ENCODE measurements at places on chromosomes 11 and 22. TPM values are rescaled to one million over a fixed set of nuclear protein-coding genes. Genes with fewer than 3 reads are reported as not detected.

DNA sequence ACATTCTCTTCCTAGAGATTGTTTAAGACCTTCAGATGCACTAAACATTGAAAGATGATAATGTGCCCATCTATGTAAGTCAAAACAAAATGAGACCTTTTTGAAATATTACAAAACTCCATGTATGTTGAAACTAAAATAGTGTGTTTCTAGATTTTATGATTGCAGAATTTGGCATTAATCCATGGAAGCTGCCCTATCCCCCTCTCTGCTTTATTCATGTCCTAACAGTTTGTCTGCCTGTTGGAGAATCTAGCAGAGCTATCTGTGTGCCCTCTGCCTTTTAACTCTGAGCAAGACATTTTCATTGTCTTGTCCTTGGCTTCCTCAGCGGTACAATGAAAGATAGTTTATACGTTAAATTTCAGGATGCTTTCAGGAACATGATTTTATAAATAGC is 105.5 kb downstream of the FAT3 start:
- no peak for DNase-seq

- no peak for DNase-seq
Measured at GRCh38 chr11:57763568-57763967, 2.0 kb downstream of the CTNND1 start.

DNA sequence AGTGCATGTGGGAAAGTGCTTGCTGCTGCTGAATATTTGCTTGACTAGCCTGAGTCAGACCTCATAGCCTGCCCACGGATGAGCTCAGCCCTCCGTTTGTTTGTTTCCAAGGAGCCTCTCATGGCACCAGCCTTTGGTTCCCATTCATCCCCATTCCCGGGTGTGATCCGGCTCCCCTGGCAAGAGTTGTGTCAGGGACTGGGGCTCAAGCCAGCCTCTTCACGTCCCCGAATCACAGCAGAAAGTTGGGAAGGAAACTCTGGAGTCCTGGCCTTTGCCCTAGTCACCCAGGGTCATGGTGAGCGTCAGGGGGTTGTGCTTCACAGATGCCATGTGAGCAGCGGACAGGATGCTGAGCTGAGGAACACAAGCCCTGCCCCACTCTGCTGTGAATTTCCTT is 13.8 kb downstream of the SEC14L3 start:
- peak; percentile 8 for DNase-seq

GRCh38 chr22:32044913-32045312 is 1.9 kb downstream of the SLC5A1 start:
- DNase-seq: no peak

DNA sequence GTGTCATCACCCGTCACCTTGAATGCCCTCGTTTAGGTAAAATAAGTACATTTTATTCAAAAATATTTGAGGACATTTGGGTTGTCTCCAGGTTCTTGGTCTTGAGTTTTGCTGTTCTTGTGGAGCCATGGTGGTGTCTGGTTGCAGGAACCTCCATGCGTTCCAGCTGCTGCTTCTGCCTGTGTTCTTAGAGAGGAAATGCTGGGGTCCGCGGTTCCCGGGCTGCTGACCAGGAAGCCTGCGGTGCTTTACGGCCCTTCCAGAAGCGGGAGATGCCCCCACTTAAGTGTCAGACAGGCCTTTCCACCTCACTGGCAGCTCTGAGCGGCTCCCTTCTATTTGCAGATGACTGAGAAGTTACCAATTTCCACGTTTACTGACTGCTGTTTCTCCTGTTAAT is 66.8 kb downstream of the LRP5 start:
- no peak for DNase-seq

- DNase-seq: no peak
Measured at GRCh38 chr11:76654298-76654851, 16.2 kb downstream of the LRRC32 start.

- no peak for DNase-seq
Measured at GRCh38 chr11:12375720-12376119, 1.7 kb upstream of the PARVA start.

DNA sequence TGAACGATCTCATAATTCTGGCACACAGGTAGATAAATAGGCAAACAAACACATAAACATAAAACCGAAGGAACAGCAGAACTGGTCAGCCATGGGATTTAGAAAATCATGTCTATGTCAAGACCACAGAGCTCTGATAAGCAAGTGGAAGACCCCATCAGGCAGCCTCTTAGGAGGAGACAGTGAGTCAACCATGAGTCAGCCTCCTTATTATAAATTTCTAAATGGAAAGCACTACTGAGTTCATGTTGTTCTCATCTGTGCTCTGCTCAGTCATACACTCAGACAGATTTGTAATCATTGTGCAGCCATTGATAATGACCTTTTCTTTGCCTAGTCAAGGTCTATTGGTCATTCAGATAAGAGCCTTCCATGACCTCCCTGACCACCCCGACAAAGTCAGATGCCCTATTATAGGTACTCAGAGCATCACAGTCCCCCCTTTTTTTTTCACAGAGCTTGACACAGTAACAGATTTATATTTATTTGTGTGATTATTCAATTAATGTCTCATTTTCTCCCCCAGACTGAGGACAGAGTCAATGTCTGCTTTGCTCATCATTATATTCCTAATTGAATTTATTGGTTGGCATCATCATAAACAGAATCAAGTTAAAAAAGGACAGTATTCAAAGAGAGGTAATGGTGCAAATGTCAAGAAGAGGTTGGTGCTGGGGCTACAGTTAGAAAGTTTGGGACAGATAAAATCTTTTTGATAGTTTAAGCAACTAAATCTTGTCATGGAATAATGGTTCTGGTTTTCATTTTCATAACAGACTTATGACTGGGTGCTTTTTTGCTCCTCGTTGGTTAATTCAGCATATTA is 579.7 kb upstream of the CCDC90B start:
- DNase-seq: peak; percentile 52

DNA sequence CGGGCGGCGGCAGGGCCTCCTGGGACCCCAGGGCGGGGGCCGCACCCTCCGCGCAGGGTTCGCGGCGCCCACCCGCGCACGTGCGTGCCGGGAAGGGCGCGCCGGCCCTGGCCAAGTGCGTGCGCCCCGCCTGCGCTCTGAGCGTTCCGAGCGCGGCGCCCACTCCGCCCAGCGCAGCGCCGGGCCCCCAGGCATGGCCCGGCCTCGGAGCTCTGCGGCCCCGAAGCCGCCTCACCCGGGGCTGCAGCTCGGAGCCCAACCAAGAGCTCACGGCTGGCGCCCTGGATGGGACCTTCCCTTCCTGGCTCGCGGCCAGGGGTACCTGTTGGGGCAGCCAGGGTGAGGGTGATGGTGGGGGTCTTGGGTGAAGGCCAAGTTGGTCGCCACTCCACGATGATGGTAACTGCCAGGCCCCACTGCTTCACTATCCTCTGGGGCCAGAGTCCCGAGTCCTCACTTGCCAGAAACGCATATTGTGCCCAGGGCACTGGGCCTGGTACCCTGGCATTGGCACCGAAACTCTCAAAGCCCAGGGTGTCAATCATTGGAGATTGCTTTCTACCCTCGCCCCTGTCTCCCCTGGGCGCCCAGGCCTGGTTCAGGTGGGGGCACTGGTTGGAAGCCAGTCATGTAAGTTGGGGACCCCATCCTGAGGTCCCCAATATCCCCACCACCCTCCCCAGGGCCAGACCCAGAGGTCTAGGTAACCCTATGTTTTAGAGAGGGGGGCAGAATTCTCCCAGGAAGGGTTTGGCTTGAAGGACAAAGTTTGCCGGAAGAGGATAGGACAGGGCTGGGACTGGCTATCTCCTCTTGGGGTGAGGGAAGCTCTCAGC is 882 bp downstream of the ANO1 start:
- DNase-seq: no peak

- DNase-seq: no peak
Measured at GRCh38 chr11:44964526-44965209, 14.0 kb upstream of the TP53I11 start.

DNA sequence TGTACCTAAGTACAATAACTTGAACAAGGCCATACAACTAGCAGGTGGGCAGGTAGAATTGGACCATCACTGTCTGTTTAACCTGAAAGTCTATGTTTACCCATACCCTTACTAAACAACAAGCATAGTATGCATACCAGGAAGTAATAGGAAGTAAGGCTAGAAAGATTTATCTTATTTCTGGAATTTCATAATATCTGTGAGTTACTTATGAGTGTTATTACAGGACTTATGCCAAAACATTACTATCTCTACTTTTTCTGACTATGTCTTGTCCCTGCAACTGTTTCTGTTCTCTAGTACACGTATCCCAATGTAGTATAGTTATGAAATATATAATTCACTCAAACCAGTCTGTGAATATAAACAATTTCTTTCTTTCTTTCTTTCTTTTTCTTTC is 1400.8 kb upstream of the TENM4 start:
- peak; percentile 62 for DNase-seq

- no peak for DNase-seq
Measured at GRCh38 chr22:33569559-33569958, 350.7 kb downstream of the LARGE1 start.

- no peak for DNase-seq
Measured at GRCh38 chr22:48500471-48501230, 1327.0 kb downstream of the BRD1 start.

GRCh38 chr11:130227373-130227772 is 67.8 kb downstream of the ST14 start:
- DNase-seq: no peak

- DNase-seq: no peak
Measured at GRCh38 chr22:17098379-17098819, 13.6 kb downstream of the IL17RA start.

- DNase-seq: peak; percentile 72
Measured at GRCh38 chr22:45399712-45400445, 13.5 kb downstream of the SMC1B start.

GRCh38 chr22:49962751-49963646 is 2.4 kb downstream of the PIM3 start:
- no peak for DNase-seq

GRCh38 chr11:128551611-128552335 is 35.6 kb downstream of the ETS1 start:
- DNase-seq: no peak

- no peak for DNase-seq
Measured at GRCh38 chr11:117849781-117850414, 25.4 kb upstream of the FXYD2 start.

GRCh38 chr22:36907253-36908195 is 5.9 kb upstream of the CSF2RB start:
- DNase-seq: no peak

DNA sequence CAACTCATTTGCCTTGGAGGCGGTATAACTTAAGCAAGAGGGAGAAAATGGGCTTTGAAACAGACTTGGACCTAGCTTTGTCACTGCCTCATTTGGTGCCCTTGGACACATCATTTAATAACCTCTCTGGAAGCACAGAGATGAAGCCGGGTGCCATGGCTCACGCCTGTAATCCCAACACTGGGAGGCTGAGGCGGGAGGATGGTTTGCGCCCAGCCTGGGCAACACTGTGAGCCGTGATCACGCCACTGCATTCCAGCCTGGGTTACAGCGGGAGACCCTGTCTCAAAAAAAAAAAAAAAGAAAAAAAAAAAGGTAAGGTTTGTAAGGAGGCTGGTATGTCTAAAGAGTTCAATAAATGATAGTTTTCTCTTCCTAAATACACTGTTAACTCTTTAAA is 806 bp downstream of the COA4 start:
- DNase-seq: no peak

SLC6A5 gene
- not detected for total RNA-seq

TUBA8 gene
- 0.26 TPM for total RNA-seq

SLC22A6 gene
- not detected for total RNA-seq

TOMT gene
- not detected for total RNA-seq

RIN1 gene
- total RNA-seq: 19.0 TPM

ROBO4 gene
- total RNA-seq: under 0.01 TPM

GTSE1 gene
- total RNA-seq: 0.13 TPM

OR56B1 gene
- not detected for total RNA-seq

OR51A7 gene
- not detected for total RNA-seq

All from bronchial epithelial cell (primary cell).